ENCODE measurements at places on chromosomes 3 and 15. TPM values are rescaled to one million over a fixed set of nuclear protein-coding genes. Genes with fewer than 3 reads are reported as not detected.

GRCh38 chr3:53595660-53596059, 101.2 kb downstream of the CACNA1D start:
- H3K36me3 ChIP-seq, result no peaks in the 10 kb centered on the region
- no peaks in the 10 kb centered on the region for H3K4me1 ChIP-seq
- H3K27ac ChIP-seq, result no peak overlapping the region
- H3K27me3 ChIP-seq, result peaks cover 3% of the 10 kb centered on the region
- no peak overlapping the region for H3K4me3 ChIP-seq
- DNase-seq, result no peak

- H3K4me3 ChIP-seq, result no peak overlapping the region
- no peak overlapping the region for H3K27ac ChIP-seq
- H3K36me3 ChIP-seq, result no peaks in the 10 kb centered on the region
- DNase-seq, result no peak
- H3K4me1 ChIP-seq, result no peaks in the 10 kb centered on the region
These were observed 19.2 kb upstream of the SCAMP5 start for GRCh38 chr15:74976159-74976558.

DNA sequence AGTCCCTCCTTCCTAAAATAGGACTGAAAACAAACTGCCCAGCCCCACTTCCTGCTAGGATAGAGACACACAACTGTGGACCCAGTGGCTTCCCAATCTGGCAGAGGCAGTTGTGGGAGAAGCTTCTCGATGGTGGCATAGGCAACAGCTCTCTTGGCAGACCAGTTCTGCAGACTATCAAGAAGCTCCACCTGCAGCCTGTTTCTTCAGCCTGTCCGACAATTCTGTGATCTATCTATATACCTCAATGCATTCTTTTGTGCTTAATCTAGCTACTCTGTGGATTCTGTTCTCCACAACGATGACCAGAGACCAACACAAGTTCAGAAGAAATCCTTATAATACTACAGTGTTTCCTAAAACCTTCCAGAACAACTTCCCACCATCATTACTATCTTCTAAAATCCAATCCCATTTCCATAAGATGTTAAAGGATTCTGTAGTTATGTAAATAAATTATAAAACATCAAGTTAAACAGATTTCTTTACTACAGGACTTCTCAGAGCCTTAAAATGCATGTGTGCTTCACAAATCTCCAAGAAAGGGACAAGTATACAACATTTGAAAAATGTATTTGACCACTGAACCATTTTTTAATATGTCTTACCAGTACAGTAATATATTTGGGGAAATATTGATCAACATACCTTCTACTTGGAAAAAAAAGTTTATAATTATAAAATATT, 57.7 kb downstream of the IGF2BP2 start:
- peaks cover 4% of the 10 kb centered on the region for H3K36me3 ChIP-seq
- no peak overlapping the region for H3K4me3 ChIP-seq
- DNase-seq, result no peak
- H3K27ac ChIP-seq, result no peak overlapping the region

GRCh38 chr3:140219291-140219690, 284.3 kb downstream of the CLSTN2 start:
- no peaks in the 10 kb centered on the region for H3K27me3 ChIP-seq
- H3K4me3 ChIP-seq, result no peak overlapping the region
- H3K36me3 ChIP-seq, result no peaks in the 10 kb centered on the region
- H3K4me1 ChIP-seq, result no peaks in the 10 kb centered on the region

- H3K27me3 ChIP-seq, result no peaks in the 10 kb centered on the region
- no peaks in the 10 kb centered on the region for H3K4me1 ChIP-seq
- no peak for DNase-seq
- H3K4me3 ChIP-seq, result no peak overlapping the region
These were observed 59.0 kb upstream of the PDZRN3 start for GRCh38 chr3:73683706-73684105.

GRCh38 chr15:52579852-52580251, 11.0 kb upstream of the ARPP19 start:
- no peak overlapping the region for H3K27ac ChIP-seq
- DNase-seq, result no peak
- no peaks in the 10 kb centered on the region for H3K27me3 ChIP-seq
- H3K36me3 ChIP-seq, result peaks cover 3% of the 10 kb centered on the region

GRCh38 chr3:149280671-149281349, 52.6 kb downstream of the TM4SF18 start:
- H3K27ac ChIP-seq, result no peak overlapping the region
- H3K27me3 ChIP-seq, result no peaks in the 10 kb centered on the region
- no peak overlapping the region for H3K4me3 ChIP-seq
- H3K4me1 ChIP-seq, result no peaks in the 10 kb centered on the region
- no peaks in the 10 kb centered on the region for H3K36me3 ChIP-seq
- DNase-seq, result no peak

The RASSF1 gene
- 16.3 TPM for polyA plus RNA-seq

The BFSP2 gene
- 1.3 TPM for polyA plus RNA-seq
